ENCODE measurements at places on chromosomes 1 and 21.
A peak's percentile ranks its signal among the peaks of the same experiment; 100 is the strongest.

DNA sequence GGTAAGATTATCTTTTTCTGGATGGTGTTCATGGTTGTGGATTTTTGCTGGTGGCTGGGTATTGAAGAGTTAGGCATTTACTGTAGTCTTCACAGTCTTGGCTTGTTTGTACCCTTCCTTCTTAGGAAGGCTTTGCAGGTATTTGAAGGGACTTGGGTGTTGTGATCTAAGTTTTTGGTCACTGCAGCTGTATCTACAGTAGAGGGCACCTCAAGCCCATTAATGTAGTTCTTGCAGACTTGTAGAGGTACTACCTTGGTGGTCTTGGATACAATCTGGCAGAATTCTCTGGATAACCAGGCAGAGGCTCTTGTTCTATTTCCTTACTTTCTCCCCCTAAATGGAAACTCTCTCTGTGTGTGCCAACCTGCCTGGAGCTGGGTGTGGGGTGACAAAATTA, 155.8 kb upstream of the BRINP3 start:
- H3K4me1 ChIP-seq: no peaks in the 10 kb centered on the region
- no peaks in the 10 kb centered on the region for H3K36me3 ChIP-seq
- no peak for DNase-seq
- no peak overlapping the region for H3K4me3 ChIP-seq
- H3K27ac ChIP-seq: no peak overlapping the region
- H3K27me3 ChIP-seq: no peaks in the 10 kb centered on the region

DNA sequence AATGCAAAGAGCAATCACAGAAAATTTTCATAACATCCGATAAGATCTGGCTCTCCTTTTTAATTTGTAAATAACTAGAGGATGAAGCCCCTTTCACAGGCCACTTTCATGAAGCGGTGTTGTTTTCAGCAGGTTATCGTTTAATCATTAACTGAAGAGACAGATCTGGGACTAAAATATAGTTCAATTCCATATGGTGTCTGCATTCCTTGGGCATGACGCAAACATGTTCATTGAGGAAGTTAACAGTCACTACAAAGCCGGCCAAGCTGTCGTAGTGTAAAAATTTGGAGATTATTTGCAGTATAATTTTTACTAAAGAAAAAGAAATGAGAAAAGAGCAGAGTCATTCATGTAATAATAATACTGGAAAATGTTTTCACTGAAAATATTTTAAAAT, 565.2 kb upstream of the ADAMTS5 start:
- no peak for DNase-seq
- H3K36me3 ChIP-seq: no peaks in the 10 kb centered on the region
- no peaks in the 10 kb centered on the region for H3K4me1 ChIP-seq
- no peak overlapping the region for H3K4me3 ChIP-seq

- no peak overlapping the region for H3K27ac ChIP-seq
- no peak overlapping the region for H3K4me3 ChIP-seq
- H3K27me3 ChIP-seq: no peaks in the 10 kb centered on the region
- no peak for DNase-seq
- H3K4me1 ChIP-seq: peaks cover 11% of the 10 kb centered on the region
Measured at GRCh38 chr1:165869343-165869742, 41.9 kb downstream of the UCK2 start.

DNA sequence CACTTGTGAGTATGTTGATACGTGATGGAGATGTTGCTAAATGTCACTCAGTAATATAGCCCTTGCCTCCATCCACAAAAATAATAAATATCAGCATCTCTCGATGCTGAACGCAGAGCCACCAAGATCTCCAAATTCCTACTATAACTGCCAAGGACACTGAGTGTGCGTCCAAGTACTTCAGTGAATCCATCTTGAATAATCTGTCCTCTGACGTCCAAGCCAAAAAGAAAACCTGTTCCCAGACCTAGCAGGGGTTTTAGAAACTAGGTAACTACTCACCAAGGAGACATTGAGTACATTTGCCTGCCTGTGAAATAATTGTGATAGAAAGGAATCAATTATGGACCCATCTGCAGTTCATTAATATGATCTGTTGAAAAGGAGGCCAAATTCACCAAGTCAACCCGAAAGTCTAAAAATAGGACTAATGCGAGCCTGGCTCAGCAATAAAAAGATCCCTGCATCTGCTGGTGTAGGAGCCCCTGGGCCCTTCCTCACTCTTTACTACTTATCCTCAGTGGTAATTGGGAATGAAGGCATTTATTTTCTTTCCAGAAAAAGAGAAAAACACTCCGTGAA, 226.9 kb upstream of the IRF2BP2 start:
- no peak overlapping the region for H3K27ac ChIP-seq
- H3K27me3 ChIP-seq: no peaks in the 10 kb centered on the region
- no peak overlapping the region for H3K4me3 ChIP-seq
- H3K36me3 ChIP-seq: no peaks in the 10 kb centered on the region
- no peak for DNase-seq

GRCh38 chr21:38753557-38753971, 52.2 kb upstream of the ETS2 start:
- H3K4me3 ChIP-seq: no peak overlapping the region
- DNase-seq: no peak
- H3K36me3 ChIP-seq: no peaks in the 10 kb centered on the region
- no peak overlapping the region for H3K27ac ChIP-seq

DNA sequence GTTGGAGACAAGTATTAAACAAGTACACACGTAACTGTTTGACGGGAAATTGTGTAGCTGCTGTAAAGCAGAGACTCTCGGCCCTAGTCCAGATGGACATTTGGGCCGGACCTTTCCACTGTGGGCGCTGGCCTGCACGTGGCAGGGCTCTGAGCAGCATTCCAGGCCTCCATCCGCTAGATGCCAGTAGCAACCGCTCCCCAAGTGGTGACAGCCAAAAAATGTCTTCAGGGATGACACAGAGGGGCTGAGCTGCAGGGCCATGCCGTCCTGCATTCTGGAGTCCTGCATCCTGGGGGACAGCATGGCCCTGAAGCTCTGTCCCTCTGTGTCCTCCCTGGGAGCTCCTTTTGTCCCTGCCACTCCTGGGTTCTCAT, 24.8 kb downstream of the A3GALT2 start:
- no peaks in the 10 kb centered on the region for H3K27me3 ChIP-seq
- H3K4me3 ChIP-seq: no peak overlapping the region
- H3K4me1 ChIP-seq: no peaks in the 10 kb centered on the region
- no peak overlapping the region for H3K27ac ChIP-seq

DNA sequence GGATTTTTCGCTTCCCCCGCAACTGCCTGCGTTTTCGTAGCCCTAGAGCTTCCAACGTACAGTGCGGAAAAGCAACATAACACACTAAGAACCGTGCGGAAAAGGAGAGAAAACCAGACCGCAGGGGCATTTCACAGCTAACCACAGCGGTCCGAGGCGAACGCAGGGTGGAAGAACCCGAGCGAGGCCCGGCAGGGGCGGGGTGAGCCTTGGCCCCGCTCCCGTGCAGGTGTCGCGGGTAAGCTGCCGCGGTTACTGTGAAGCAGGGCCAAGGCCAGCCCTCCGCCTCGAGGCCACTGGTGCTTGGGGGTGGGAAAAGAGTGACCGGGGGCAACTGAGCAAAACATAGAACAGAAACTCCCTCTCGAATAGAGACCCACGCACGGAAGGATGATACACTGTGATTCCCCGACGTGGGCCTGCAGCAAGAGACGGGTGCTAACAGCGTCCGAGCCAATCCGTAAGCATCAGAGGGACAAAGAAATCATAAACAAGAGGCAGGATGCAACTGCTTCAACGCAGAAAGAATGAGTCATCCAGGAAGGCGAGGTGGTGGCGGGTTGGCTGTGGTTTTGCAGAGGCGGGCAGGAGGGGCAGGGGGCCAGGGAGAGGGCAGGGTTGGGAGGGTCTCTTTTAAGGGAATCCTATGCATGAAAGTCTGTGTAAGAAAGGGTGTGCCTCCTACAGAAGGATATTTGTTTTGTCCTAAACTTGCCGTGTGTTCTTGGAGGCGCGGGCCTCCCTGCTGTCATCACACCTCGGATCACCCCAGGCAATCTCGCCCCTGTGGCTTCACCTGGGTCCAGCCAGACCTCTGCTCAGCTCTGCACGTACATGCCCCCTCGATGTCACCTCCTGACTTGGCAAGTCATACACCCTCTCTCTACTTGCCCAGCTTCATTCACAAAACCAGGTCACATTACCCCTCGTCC, 7.3 kb downstream of the GNG4 start:
- H3K27me3 ChIP-seq: no peaks in the 10 kb centered on the region
- H3K4me3 ChIP-seq: peak overlapping the region; percentile 40
- DNase-seq: peak; percentile 33
- H3K27ac ChIP-seq: no peak overlapping the region
- H3K36me3 ChIP-seq: no peaks in the 10 kb centered on the region

DNA sequence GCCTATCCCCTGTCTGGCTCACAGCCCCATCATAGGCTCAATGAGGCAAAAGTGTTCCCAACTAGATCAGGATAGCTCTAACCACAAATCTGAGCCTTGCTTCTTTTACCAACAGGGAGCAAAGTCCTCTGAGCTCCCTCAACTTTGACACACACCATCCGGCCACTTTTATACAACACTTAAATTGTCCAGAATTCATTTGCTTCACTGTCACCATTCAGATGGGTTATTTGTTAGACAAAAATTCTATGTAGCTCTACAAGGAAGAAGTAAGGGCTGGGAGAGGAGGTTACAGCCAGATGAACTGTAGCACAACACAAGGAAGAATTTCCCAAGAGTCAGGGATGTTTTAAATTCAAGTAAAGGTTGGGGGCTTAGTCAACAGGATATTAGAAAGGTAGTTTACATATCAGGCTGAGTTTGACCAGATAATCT, 50.8 kb downstream of the TGFBR3 start:
- H3K4me3 ChIP-seq: no peak overlapping the region
- H3K27ac ChIP-seq: no peak overlapping the region
- H3K27me3 ChIP-seq: no peaks in the 10 kb centered on the region
- no peaks in the 10 kb centered on the region for H3K36me3 ChIP-seq
- H3K4me1 ChIP-seq: no peaks in the 10 kb centered on the region

GRCh38 chr21:45403825-45404729, 888 bp upstream of the COL18A1 start:
- no peak overlapping the region for H3K27ac ChIP-seq
- H3K36me3 ChIP-seq: no peaks in the 10 kb centered on the region
- peaks cover 18% of the 10 kb centered on the region for H3K4me1 ChIP-seq

GRCh38 chr1:14777516-14778506, 179.3 kb downstream of the KAZN start:
- H3K36me3 ChIP-seq: no peaks in the 10 kb centered on the region
- DNase-seq: no peak
- no peaks in the 10 kb centered on the region for H3K4me1 ChIP-seq
- no peak overlapping the region for H3K27ac ChIP-seq
- H3K4me3 ChIP-seq: no peak overlapping the region
- no peaks in the 10 kb centered on the region for H3K27me3 ChIP-seq

- H3K27ac ChIP-seq: no peak overlapping the region
- no peaks in the 10 kb centered on the region for H3K27me3 ChIP-seq
- H3K4me1 ChIP-seq: no peaks in the 10 kb centered on the region
- DNase-seq: peak; percentile 27
Measured at GRCh38 chr1:80218112-80218511, 1211.6 kb upstream of the ADGRL4 start.

- H3K27me3 ChIP-seq: peaks cover 10% of the 10 kb centered on the region
- DNase-seq: no peak
- H3K4me3 ChIP-seq: no peak overlapping the region
- no peaks in the 10 kb centered on the region for H3K36me3 ChIP-seq
- no peaks in the 10 kb centered on the region for H3K4me1 ChIP-seq
Measured at GRCh38 chr1:47527653-47528272, 89.9 kb downstream of the FOXD2 start.

DNA sequence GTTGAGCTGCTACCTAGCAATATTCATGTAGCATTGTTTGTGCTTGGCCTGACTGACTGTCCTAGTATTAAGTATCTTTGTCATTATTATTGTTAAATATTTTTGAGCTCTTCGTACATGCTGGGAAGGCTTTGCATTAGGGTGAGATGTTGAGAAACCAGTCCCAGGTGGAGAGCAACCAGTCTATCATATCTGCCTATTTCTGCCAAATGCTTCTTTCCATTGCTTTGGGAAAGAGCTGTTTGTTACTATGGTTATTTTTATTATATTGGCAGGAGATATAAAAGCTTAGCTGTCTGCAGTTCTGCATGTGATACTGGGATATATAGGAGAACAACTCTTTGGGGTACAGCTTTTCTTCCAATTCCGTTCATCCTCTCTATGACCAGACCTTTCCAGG, 85.1 kb downstream of the CLDN17 start:
- H3K27me3 ChIP-seq: no peaks in the 10 kb centered on the region
- H3K36me3 ChIP-seq: no peaks in the 10 kb centered on the region
- DNase-seq: no peak
- H3K27ac ChIP-seq: no peak overlapping the region

- H3K4me3 ChIP-seq: no peak overlapping the region
- H3K27ac ChIP-seq: no peak overlapping the region
- no peaks in the 10 kb centered on the region for H3K36me3 ChIP-seq
- H3K4me1 ChIP-seq: peaks cover 5% of the 10 kb centered on the region
- H3K27me3 ChIP-seq: no peaks in the 10 kb centered on the region
- DNase-seq: peak; percentile 12
Measured at GRCh38 chr1:199460933-199461332, 566.6 kb upstream of the NR5A2 start.

- no peak for DNase-seq
- no peaks in the 10 kb centered on the region for H3K4me1 ChIP-seq
- no peaks in the 10 kb centered on the region for H3K36me3 ChIP-seq
- no peak overlapping the region for H3K4me3 ChIP-seq
- H3K27me3 ChIP-seq: no peaks in the 10 kb centered on the region
Measured at GRCh38 chr1:56838759-56839158, 15.8 kb upstream of the C8A start.

- no peak for DNase-seq
- no peaks in the 10 kb centered on the region for H3K27me3 ChIP-seq
- no peak overlapping the region for H3K27ac ChIP-seq
- no peaks in the 10 kb centered on the region for H3K36me3 ChIP-seq
Measured at GRCh38 chr1:25713961-25714360, 86.0 kb upstream of the SELENON start.

DNA sequence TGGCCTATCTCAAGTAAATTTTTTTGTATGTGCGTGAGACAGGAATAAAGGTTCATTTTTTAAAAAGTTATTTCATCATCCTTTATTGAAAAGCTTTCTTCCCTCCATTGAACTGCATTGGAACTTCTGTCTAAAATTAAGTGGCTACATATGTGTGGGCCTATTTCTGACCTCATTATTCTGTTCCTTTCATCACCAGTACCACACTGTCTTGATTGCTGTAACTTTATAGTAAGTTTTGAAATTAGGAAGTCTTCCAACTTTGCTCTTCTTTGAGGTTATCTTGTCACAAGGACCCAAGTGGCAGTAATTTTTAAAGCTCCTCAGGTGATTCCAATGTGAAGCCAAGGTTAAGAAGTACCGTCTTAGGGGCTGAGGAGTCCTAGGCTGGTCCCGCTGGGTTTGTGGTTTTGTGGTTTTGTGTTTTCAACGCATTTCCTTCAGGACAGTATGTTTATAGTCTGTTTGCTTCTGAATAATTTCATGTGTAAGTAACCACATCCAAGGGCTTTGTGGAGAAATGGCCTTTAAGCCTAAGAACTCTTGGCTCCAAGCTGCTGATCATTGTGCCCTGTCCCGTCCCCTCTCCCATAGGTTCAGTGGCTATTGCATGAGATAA, 12.4 kb upstream of the SCAF4 start:
- no peaks in the 10 kb centered on the region for H3K27me3 ChIP-seq
- DNase-seq: no peak
- peaks cover 23% of the 10 kb centered on the region for H3K4me1 ChIP-seq
- H3K4me3 ChIP-seq: no peak overlapping the region
- peaks cover 2% of the 10 kb centered on the region for H3K36me3 ChIP-seq

GRCh38 chr1:118997225-118997624, 9.1 kb upstream of the TBX15 start:
- H3K4me1 ChIP-seq: peaks cover 7% of the 10 kb centered on the region
- H3K36me3 ChIP-seq: no peaks in the 10 kb centered on the region
- DNase-seq: no peak
- H3K4me3 ChIP-seq: no peak overlapping the region
- H3K27me3 ChIP-seq: peaks cover 94% of the 10 kb centered on the region

GRCh38 chr1:3889936-3890335, 10.1 kb downstream of the C1orf174 start:
- no peak overlapping the region for H3K27ac ChIP-seq
- no peak for DNase-seq
- H3K27me3 ChIP-seq: no peaks in the 10 kb centered on the region
- peaks cover 51% of the 10 kb centered on the region for H3K36me3 ChIP-seq
- peaks cover 25% of the 10 kb centered on the region for H3K4me1 ChIP-seq
